Kidney (tissue), 22 donors: ENCODE measurements at places on chromosomes 7 and 10.

GRCh38 chr10:117663750-117664149, 121.2 kb downstream of the EMX2 start:
- H3K4me3 ChIP-seq = no peak overlapping the region
- DNase-seq = no peak
- no peaks in the 10 kb centered on the region for H3K27me3 ChIP-seq
- no peaks in the 10 kb centered on the region for H3K36me3 ChIP-seq

DNA sequence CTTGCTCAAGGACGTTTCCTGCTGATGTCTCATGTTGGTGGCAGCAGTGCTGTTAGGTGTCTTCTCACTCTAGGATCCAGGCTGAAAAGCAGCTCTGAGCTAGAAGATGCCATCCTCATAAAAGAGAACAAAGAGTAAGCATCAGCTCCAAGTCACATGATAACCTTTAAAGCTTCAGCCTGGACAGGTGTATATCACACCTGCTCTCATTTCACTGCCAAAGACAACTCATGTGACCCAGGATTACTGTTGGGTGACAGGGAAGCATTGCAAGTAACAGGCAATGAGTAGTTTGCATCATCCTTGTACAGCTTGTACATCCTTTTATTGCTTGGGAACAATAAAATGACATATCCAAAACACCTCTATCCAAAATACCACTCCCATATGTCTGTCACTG, 423.4 kb upstream of the DPP6 start:
- H3K4me1 ChIP-seq = no peaks in the 10 kb centered on the region
- H3K4me3 ChIP-seq = no peak overlapping the region
- no peaks in the 10 kb centered on the region for H3K27me3 ChIP-seq
- no peak for DNase-seq
- no peaks in the 10 kb centered on the region for H3K36me3 ChIP-seq
- no peak overlapping the region for H3K27ac ChIP-seq

DNA sequence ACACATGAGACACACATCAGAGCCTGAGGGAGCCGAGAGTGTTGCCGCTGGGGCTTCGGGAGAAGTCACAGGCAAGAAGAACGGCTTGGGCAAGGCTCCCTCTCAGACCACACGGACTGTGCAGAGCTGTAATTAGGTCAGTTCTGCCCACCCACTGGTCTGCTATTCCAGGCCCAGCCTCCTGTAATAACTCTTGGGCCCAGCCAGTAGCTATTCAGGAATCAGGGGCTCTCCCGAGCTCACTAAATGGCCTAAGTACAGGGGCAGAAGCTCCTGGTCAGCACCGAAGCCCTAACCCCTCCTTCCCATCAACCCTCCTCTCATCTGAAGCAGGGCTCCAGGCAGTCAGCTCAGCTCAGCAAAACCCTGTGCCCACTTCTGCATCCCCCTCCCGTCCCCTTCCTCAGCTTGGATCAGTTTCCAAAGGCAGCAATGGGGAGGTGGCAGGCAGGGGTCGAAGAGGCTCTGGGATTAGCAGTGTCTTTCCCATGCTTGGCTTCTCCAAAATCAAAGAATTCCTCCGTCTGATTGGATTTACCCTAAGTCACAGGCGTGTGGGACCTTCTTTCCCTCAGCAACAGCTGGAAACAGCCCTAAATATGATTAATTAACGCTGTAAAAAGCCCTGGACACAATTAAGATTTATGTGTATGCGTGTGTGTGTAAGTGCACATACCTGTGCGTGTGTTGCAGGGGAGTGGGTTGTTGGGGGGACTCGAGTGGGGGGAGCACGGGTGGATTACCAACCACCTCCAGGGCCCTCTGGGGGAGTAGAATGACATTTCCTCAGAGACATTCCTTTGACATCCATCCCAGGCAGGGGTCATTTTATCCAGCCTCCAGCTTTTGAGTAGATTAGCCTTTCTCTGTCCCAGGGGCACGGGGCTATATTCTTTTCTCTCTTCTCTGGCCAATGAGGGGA, 48.4 kb upstream of the BTRC start:
- H3K4me1 ChIP-seq = no peaks in the 10 kb centered on the region
- no peaks in the 10 kb centered on the region for H3K36me3 ChIP-seq
- H3K27ac ChIP-seq = no peak overlapping the region
- H3K4me3 ChIP-seq = no peak overlapping the region
- no peaks in the 10 kb centered on the region for H3K27me3 ChIP-seq

DNA sequence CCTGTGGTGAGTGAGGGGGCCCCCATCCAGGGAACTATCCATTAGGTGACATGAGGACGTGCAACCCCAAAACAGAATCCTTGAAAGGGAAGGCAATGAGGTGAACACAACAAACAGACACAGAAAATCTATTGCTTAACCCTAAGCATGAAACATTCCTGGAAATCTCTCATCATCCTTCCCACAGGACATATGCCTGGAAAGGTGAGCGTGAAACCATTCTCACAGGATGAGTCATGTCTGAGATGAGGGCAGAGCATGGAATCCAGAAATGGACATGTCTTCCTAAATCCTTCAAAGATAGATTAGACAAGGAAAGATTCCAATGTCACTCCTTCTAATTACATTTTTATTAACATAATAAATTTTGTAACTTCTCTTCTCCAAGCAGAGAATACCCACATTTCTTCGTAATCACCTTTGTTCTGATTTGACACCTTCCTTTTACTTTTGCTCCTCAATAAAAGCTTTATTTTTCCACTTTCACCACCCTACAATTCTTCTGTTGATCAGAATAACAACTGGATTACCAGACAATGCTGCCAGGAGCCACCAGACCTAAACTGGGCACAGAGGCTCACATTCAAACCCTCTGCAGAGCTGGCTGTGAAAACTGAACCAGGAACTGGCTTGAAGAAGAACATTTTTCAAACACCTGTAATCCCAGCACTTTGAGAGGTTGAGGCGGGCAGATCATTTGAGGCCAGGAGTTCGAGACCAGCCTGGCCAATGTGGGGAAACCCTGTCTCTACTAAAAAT, 67.2 kb downstream of the COBL start:
- no peaks in the 10 kb centered on the region for H3K27me3 ChIP-seq
- no peak overlapping the region for H3K4me3 ChIP-seq
- H3K36me3 ChIP-seq = no peaks in the 10 kb centered on the region
- H3K27ac ChIP-seq = no peak overlapping the region
- no peaks in the 10 kb centered on the region for H3K4me1 ChIP-seq
- no peak for DNase-seq

GRCh38 chr10:106836933-106837663, 327.4 kb downstream of the SORCS1 start:
- no peak for DNase-seq
- H3K4me3 ChIP-seq = no peak overlapping the region
- no peaks in the 10 kb centered on the region for H3K36me3 ChIP-seq
- no peaks in the 10 kb centered on the region for H3K4me1 ChIP-seq
- H3K27ac ChIP-seq = no peak overlapping the region

- H3K36me3 ChIP-seq = no peaks in the 10 kb centered on the region
- H3K27me3 ChIP-seq = no peaks in the 10 kb centered on the region
- no peak for DNase-seq
- no peak overlapping the region for H3K27ac ChIP-seq
Observed at GRCh38 chr7:38950309-38950708, 27.4 kb upstream of the POU6F2 start.
